ENCODE measurements at places on chromosomes 6 and 20. TPM values are rescaled to one million over a fixed set of nuclear protein-coding genes. Genes with fewer than 3 reads are reported as not detected.

- H3K4me3 ChIP-seq = no peak overlapping the region
- peaks cover 20% of the 10 kb centered on the region for H3K4me1 ChIP-seq
- no peak for DNase-seq
- H3K27ac ChIP-seq = peak overlapping the region; percentile 32
- H3K27me3 ChIP-seq = no peaks in the 10 kb centered on the region
- peaks cover 18% of the 10 kb centered on the region for H3K36me3 ChIP-seq
These were observed 13.1 kb downstream of the UTRN start for GRCh38 chr6:144298194-144298593.

DNA sequence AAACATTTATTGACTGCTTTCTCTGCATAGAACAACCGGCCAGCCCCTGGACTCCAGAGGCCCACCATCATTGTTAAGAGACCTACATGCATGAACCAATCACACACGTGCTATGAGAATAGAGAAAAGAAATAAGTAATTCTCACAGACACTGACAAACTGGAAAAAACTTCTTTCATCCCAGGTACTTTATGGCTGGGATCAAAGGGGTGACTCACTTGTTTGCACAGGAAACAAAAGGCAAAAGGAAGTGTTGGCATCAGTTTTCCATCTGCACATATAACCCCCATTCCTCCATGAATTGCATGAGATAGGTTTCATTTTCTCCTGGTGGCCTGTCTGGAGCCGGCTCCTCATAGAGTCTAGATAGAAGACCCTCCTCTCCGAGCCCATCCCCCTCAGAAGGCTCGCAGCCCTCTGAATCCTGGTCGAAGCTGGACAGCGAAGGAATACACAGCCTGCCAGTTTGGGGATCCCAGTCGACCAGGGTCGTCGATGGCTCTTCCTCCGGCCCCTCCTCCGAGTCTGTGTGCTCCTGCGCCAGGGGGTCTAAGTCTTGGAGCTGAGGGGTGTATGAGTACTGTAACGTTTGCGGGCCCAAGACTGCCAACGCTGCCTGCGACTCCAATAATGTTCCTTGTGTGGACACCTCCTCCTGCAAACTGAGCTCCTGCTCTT lies 43.3 kb downstream of the IL20RA start:
- no peaks in the 10 kb centered on the region for H3K4me1 ChIP-seq
- no peak for DNase-seq
- H3K36me3 ChIP-seq = no peaks in the 10 kb centered on the region

DNA sequence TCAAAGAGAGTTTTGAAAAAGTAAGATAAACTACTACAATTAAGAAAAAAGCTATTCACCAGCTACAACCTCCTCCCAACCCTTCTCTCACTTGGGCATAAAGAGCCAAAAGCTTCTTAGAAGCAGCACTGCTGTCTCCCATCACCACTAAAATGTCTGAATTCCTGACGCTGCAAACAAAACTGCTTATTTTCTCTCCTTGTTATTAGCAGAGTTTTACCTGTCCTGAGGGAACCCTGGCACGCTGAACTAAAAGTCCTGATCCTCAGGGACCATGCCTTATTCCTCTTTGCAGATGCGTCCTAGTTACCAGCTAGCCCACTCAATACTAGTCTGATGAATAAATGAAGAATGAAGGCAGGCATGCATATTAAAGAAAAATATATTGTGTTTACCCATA lies 1.1 kb downstream of the HACE1 start:
- H3K27me3 ChIP-seq = no peaks in the 10 kb centered on the region
- H3K27ac ChIP-seq = peak overlapping the region; percentile 28
- H3K4me3 ChIP-seq = peak overlapping the region; percentile 96
- H3K4me1 ChIP-seq = peaks cover 14% of the 10 kb centered on the region
- DNase-seq = no peak

DNA sequence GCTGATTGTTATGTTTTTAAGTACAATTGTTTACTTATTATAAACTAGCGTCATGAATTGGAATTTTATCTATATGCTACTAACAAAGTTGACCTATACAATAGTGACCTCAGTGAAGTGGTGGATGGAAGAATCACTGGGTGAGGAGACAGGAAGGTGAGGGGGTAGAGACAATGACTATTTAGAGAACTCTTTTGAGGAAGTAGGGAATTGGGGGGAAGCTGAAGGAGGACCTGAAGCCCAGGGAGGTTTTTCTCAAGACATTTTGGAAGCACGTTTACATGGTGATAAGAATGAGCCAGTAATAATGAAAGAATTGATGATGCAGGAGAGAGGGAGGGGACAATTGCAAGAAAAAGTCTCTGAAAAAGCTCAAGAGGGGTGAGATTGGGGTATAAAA lies 96.4 kb downstream of the RPS12 start:
- peaks cover 5% of the 10 kb centered on the region for H3K4me1 ChIP-seq
- no peaks in the 10 kb centered on the region for H3K27me3 ChIP-seq
- DNase-seq = no peak
- no peak overlapping the region for H3K4me3 ChIP-seq
- no peaks in the 10 kb centered on the region for H3K36me3 ChIP-seq

Gene GABRR1
- total RNA-seq = not detected

- no peak for DNase-seq
- peaks cover 5% of the 10 kb centered on the region for H3K36me3 ChIP-seq
- no peak overlapping the region for H3K4me3 ChIP-seq
- no peaks in the 10 kb centered on the region for H3K27me3 ChIP-seq
- H3K27ac ChIP-seq = no peak overlapping the region
- no peaks in the 10 kb centered on the region for H3K4me1 ChIP-seq
These were observed 2641.1 kb upstream of the DEFB115 start for GRCh38 chr20:28616354-28616753.

- H3K4me3 ChIP-seq = no peak overlapping the region
- H3K4me1 ChIP-seq = peaks cover 25% of the 10 kb centered on the region
- no peak for DNase-seq
These were observed 57.7 kb downstream of the SNX5 start for GRCh38 chr20:17910828-17911294.

- DNase-seq = no peak
- no peaks in the 10 kb centered on the region for H3K4me1 ChIP-seq
- no peaks in the 10 kb centered on the region for H3K36me3 ChIP-seq
- H3K27ac ChIP-seq = no peak overlapping the region
These were observed 206.8 kb upstream of the SLC35B3 start for GRCh38 chr6:8642131-8642530.

DNA sequence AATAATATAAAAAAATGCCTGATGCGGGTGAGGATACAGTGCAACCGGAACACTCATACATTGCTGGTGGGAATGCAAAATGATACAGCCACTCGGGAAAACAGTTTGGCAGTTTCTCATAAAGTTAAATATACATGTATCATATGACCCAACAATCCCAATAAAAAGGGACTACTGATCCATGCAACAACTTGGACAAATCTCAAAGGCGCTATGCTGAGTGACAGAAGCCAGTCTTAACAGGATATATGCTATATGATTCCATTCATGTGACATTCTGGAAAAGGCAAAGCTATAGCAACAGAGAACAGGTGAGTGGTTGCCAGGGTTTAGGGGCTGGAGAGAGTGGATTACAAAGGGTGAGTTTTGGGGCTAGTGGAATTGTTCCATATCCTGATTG lies 170.2 kb upstream of the MLN start:
- H3K4me3 ChIP-seq = no peak overlapping the region
- no peak for DNase-seq
- H3K36me3 ChIP-seq = no peaks in the 10 kb centered on the region
- H3K27ac ChIP-seq = no peak overlapping the region

- peaks cover 62% of the 10 kb centered on the region for H3K27me3 ChIP-seq
- peak overlapping the region; percentile 83 for H3K4me3 ChIP-seq
- no peak for DNase-seq
- H3K4me1 ChIP-seq = peaks cover 15% of the 10 kb centered on the region
- no peak overlapping the region for H3K27ac ChIP-seq
- H3K36me3 ChIP-seq = peaks cover 2% of the 10 kb centered on the region
These were observed 16.4 kb downstream of the ABT1 start for GRCh38 chr6:26613201-26613600.

DNA sequence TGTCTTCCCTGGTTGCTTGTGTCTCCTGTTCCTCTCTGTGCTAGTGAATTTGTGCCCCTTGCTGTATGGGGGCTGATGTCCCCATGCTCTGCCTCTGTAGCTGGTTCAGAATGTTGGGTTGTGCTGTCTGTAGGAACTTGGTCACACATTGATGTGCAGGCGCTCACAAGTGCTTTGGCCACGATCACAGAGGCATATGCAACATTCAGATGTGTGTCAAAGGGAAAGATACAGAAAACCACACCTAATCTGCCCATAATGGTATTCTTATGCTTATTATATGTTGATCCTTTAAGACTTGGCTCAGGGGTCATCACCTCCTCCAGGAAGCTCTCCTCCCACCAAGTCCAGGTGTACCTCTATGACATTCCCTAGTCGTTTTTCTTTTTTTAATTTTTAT lies 17.1 kb upstream of the DHX35 start:
- peaks cover 14% of the 10 kb centered on the region for H3K36me3 ChIP-seq
- no peak for DNase-seq
- H3K4me1 ChIP-seq = peaks cover 25% of the 10 kb centered on the region
- no peak overlapping the region for H3K27ac ChIP-seq
- no peak overlapping the region for H3K4me3 ChIP-seq
- H3K27me3 ChIP-seq = no peaks in the 10 kb centered on the region

GRCh38 chr6:135686784-135687301 lies 164.7 kb upstream of the PDE7B start:
- H3K4me3 ChIP-seq = no peak overlapping the region
- DNase-seq = no peak
- peaks cover 14% of the 10 kb centered on the region for H3K4me1 ChIP-seq
- H3K27ac ChIP-seq = peak overlapping the region; percentile 70

DNA sequence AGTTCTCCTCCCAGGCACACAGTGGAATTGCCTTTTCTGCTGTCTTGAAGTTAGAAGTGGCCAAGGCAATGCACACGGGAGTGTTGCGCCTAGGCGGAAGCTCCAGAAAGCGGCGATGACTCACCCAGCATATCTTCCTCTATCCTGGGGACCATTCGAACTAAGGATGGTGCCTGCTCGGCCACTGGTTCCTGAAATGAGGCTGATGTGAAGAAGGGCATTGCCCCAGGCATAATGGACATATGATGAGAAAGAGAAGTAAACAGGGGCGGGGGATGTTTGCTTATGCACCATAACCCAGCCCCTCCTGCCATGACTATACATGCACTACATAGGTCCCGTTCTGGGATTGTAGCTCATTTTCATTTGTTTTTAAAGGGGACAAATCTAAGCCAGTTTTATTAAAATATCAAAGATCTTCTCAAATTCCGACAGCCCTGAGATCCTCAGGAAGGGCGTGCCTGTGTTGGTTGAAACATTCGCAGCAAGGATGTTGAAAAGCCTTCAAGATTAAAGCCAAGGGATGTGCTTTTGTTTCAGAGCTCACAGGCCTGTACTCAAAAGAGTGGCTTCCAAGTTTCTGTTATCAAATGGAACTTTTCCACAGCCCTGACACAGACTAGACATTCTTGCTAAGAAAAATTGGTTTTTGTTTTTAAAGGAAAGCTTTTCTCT lies 218.5 kb downstream of the LY86 start:
- H3K4me1 ChIP-seq = peaks cover 10% of the 10 kb centered on the region
- no peak overlapping the region for H3K4me3 ChIP-seq
- no peak for DNase-seq
- H3K27ac ChIP-seq = no peak overlapping the region
- H3K36me3 ChIP-seq = no peaks in the 10 kb centered on the region

Gene RGS17
- 1.1 TPM for total RNA-seq

Gene CLVS2
- total RNA-seq = 0.11 TPM

- H3K27ac ChIP-seq = no peak overlapping the region
- H3K4me1 ChIP-seq = no peaks in the 10 kb centered on the region
- no peak for DNase-seq
- no peak overlapping the region for H3K4me3 ChIP-seq
- H3K27me3 ChIP-seq = no peaks in the 10 kb centered on the region
These were observed 661.9 kb upstream of the GJE1 start for GRCh38 chr6:141470810-141471209.

- peaks cover 95% of the 10 kb centered on the region for H3K27me3 ChIP-seq
- no peaks in the 10 kb centered on the region for H3K36me3 ChIP-seq
- H3K4me3 ChIP-seq = peak overlapping the region; percentile 22
- DNase-seq = no peak
- peaks cover 11% of the 10 kb centered on the region for H3K4me1 ChIP-seq
These were observed 1.8 kb downstream of the NKX2-2 start for GRCh38 chr20:21511850-21512633.

- peaks cover 53% of the 10 kb centered on the region for H3K27me3 ChIP-seq
- no peak overlapping the region for H3K4me3 ChIP-seq
- H3K27ac ChIP-seq = no peak overlapping the region
These were observed 20.5 kb downstream of the FOXF2 start for GRCh38 chr6:1409774-1410465.

DNA sequence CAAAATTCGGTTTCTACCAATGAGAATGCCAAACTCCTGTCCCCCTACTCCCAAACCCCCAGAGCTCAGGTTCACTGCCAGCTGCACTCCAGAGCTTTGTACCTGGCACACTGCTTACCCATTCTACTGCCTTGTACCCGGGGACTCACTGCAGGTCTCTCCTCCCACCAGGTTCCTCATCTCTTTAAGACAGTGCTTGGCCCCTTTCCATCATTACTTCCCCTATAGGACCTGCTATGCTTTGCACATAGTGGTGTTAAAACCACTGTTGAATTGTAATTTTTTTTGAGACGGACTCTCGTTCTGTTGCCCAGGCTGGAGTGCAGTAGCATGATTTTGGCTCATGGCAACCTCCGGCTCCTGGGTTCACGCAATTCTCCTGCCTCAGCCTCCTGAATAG lies 25.9 kb downstream of the LYRM4 start:
- no peaks in the 10 kb centered on the region for H3K27me3 ChIP-seq
- H3K4me3 ChIP-seq = no peak overlapping the region
- no peak overlapping the region for H3K27ac ChIP-seq
- no peak for DNase-seq
- no peaks in the 10 kb centered on the region for H3K36me3 ChIP-seq

- H3K36me3 ChIP-seq = no peaks in the 10 kb centered on the region
- H3K27me3 ChIP-seq = no peaks in the 10 kb centered on the region
- no peak for DNase-seq
- H3K4me1 ChIP-seq = peaks cover 63% of the 10 kb centered on the region
These were observed 4.4 kb upstream of the C6orf163 start for GRCh38 chr6:87340230-87340629.

Measured in mesothelial cell of epicardium (in vitro differentiated cells).